ENCODE measurements at places on chromosomes 12 and 14.

GRCh38 chr12:31362115-31362758 lies 36.3 kb upstream of the SINHCAF start:
- DNase-seq = no peak

- no peak for DNase-seq
These were observed 189.0 kb downstream of the SOX5 start for GRCh38 chr12:23760495-23760894.

- DNase-seq = no peak
These were observed 17.5 kb downstream of the MTRFR start for GRCh38 chr12:123250471-123251383.

- no peak for DNase-seq
These were observed 9.7 kb upstream of the SERPINA1 start for GRCh38 chr14:94398182-94398479.

DNA sequence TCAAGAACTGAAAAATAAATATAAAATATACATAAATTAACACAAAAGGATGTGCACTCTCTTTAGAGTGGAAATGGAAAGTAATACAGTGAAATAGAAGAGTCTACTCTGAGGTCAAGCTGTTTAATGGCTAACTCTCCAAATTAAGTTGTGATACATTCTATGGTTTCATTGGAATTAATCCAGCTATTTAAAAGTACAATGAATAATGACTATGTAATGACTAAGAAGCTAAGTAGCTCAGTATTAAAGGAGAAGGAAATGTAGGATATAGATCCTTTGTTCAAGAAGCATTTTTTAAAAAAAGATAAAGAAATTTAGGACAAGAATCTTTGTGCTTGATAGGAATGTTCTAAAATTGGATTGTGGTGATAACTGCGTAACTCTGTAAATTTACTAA lies 85.3 kb downstream of the LRP6 start:
- DNase-seq = no peak

DNA sequence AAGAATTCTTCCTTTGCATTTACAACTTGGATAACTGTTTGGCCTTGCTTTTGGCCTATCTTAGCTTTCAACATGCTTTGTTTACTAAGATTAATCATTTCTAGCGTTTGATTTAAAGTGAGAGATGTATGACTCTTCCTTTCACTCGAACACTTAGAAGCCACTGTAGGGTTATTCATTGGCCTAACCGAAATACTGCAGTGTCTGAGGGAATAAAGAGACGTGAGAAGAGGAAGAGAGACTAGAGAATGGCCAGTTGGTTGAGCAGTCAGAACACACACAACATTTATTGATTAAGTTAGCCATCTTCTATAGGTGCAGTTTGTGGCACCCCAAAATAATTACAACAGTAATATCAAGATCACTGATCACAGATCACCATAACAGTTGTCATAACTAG lies 62.3 kb upstream of the CCDC175 start:
- DNase-seq = no peak

DNA sequence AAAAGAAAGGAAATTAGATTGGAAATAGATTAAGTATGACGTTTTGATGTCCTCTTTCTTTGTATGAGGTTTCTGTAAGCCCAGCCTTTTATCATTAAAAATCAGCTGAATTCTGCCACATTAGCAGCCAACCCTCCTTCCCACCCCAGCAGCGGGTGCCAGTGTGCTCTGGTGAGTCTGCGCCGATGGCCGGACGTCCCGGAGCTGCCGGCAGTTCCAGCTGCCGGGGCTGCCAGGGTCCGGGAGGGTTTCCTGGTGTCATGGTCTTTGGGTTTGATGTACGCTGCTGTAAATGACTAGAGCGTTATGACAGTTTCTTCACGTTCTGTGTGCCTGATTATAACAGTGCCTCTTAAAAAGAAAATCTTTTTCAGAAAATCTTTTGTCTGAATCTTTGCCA lies 51.5 kb upstream of the DYNC1H1 start:
- no peak for DNase-seq

DNA sequence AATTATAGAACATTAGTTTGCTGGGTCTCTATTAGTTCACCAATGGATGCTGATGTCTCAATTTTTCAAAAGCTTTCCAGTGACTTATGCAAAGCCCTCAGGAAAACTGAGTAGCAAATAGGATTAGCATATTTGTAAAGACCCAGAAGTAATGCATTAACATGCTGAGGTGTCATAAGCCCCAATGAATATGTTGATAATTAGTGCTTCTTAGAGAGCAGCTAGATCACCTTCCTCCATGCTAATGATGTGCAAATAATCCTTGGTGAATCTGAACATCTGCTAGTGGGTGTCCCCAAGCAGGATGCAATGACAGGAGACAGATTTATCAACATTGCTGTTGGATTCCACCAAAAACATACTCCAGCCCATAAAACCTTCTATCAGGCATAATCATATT lies 19.0 kb downstream of the IFNG start:
- no peak for DNase-seq

DNA sequence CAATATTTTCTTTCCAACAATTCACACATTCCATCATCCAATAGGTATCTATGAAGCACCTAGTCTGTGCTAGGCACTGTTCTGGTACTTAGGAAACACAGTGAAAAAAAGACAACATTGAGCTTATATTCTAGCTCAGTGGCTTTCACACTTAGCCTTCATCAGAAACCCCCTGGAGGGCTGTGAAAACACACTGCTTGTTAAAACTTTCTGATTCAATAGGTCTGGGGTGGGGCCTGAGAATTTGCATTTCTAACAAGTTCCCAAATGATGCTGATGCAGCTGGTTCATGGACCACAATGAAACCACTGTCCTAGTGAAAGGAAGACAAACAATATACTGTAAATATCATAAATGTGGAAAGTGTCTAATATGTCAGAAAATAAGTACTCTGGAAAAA lies 5.9 kb downstream of the VTI1B start:
- DNase-seq = no peak

DNA sequence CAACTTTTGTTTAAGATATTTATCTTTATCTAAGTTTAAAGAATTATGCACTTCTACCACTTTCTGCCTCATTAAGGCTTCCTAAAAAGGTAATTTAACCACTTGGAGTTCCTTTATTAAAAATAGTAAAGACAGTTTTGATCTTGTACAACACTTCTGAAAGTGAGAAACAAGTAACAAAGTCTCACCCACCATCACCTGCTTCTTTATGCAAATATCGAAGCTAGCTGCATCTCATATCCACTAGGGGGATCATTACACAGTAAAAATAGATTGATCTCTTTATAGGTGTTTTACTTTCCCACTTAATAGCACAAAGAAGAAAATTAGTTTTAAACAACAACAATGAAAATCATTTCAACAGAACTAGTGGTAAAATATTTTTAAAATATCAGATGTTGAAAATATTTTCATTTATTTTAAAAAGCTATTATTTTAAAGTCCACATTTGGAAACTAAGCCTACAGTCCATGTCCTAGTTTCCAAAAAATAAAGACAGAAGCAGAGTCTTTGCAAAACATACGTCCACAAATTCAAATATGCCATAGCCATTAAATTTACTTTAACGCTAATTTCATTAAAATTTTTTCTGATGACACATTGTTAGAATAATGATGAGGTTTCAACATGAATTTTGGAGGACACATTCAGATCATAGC lies 160.0 kb upstream of the SOX5 start:
- DNase-seq = no peak

- no peak for DNase-seq
These were observed 17.6 kb upstream of the FAM181A start for GRCh38 chr14:93909429-93910128.

- no peak for DNase-seq
These were observed 2.5 kb upstream of the LRIG3 start for GRCh38 chr12:58922849-58923248.

GRCh38 chr14:26088275-26088674 lies 509.6 kb downstream of the NOVA1 start:
- no peak for DNase-seq
